ENCODE measurements at places on chromosomes 11 and 22.

- DNase-seq, result no peak
These were observed 53.9 kb downstream of the SMIM38 start for GRCh38 chr11:69209421-69210309.

DNA sequence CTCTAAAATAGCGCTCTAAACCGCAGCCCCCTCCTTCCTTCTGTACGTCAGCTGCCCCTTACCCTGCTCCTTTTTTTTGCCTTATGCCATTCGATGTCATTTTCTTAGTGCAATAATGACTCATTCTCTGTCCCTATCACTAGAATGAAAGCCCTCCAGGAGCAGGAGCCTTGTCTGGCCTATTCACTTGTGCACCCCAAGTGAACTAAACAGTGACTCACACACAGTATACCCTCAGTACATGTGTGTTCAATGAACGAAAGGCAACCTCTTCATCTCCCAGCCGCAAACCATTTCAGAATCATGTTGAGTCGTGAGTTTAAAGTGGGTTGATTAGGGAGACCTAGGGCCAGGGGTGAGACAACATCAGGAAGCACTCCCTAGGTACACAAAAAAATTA lies 50.7 kb upstream of the SPATA19 start:
- DNase-seq, result no peak

DNA sequence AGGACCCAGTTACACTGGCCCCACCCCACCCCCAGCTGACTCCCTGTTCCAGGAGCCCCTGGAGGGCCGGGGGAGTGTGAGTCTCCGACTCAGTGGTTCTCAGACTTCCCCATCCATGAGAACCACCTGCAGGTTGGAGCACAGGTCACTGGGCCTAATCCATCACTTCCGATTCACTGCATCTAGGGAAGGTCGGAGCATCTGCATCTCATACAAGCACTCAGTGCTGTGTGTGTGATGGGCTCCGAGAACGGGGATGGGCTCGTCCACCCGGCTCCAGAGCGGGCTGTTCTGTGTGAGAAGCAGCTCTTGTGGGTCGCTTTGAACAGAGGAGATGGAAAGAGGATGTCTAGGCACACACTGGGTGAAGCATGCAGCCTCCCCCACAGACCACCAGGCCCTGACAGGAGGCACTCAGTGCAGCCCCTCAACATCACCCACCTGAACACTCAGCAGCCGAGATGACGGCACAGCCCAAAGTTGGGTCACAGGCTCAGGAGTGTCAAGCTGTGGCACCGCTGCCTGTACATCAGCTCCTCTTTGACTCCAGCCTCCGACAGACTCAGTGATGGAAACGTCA lies 541.4 kb downstream of the BRD1 start:
- DNase-seq, result no peak

DNA sequence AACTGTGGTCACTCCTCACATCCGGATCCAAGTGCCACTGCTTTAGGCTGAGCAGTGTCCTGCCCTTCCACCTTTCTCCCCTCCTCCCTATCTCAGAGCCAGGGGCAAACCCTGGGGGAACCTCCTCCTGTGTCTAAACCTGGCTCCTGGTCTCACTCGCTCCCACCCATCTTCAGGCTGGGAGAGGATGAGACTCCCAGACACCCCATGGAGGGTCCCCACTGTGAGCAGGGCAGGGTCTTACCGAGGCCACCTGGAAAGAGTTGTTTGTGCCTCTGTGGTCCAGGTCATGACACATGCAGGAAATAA lies 93.6 kb downstream of the PDE2A start:
- DNase-seq, result no peak

DNA sequence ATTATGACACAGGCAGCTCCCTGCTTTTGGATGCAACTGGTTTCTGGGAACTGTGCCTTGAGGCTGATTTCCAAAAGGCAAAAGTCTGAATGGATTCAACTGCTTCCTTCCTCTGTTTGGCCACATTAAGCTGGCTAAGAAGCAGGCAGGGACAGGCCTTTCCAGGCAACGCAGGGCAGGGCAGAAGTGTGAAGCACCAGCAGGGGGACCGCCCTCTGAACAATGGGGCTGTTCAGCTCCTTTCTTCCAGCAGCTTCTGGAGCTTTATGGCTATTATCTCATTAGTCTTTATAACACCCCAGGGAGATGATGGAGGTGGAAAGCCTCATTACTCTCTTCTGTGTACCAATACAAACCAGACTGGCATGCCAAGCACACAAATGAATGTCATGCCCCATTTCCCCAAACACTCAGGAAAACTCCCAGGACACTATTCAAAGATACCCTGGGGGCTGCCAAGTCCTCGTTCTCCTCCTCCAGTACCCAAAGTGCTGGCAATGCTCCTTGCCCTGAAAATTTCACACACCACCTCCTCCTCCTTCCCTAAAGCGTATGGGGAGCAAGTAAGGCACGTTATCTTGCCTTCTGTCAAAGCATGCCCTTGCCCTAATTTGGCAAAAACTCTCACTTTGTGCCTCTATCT lies 21.3 kb downstream of the MORC2 start:
- peak; percentile 27 for DNase-seq
